ENCODE measurements at places on chromosomes 3 and 15.

GRCh38 chr3:160130950-160131349 lies 94.3 kb upstream of the C3orf80 start:
- DNase-seq: no peak

GRCh38 chr3:11099306-11099705 lies 55.0 kb upstream of the HRH1 start:
- DNase-seq: no peak

GRCh38 chr15:68206711-68207151 lies 1.6 kb upstream of the CALML4 start:
- DNase-seq: no peak

DNA sequence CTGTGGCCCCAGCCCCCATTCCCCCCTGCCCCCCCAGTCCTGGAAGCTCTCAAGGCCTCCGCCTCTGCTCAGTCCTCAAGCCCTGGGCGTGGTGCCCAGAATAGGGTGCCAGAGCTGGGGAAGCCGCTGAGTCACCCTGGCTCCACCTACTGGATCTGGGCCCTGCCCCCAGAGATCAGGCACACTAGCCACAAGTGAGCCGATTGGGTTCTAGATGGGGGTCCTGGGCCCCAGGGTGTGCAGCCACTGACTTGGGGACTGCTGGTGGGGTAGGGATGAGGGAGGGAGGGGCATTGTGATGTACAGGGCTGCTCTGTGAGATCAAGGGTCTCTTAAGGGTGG lies 5.7 kb downstream of the EIF4G1 start:
- peak; percentile 72 for DNase-seq

DNA sequence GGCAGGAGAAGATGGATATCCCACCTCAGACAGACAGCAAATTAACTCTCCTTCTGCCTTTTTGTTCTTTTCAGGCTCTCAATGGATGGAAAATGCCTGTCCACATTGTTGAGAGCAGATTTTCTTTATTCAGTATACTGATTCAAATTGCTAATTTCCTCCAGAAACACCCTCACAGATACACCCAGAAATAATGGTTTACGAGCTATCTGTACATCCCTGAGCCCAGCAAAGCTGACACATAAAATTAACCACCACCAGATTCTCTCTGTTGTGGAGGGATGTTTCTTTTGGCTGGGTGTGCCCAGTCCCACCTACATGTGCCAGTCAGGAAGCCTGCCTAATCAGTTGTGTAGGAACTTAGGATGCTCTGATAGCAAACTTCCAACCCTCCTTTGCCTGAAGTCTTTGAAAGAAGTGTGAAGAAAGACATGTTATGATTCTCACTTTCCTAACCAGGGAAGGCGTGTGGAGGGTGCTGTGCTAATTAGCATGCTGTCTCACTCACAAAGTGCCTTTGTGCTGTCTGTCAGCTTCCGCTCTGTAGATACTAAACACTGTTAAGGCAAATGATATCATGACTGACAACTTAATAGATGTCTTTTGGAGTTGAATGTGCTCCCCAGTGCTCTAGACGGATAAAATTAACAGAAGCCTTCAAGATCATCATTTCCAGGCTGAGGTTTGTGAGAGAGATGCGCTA lies 208.5 kb downstream of the CLSTN2 start:
- no peak for DNase-seq

DNA sequence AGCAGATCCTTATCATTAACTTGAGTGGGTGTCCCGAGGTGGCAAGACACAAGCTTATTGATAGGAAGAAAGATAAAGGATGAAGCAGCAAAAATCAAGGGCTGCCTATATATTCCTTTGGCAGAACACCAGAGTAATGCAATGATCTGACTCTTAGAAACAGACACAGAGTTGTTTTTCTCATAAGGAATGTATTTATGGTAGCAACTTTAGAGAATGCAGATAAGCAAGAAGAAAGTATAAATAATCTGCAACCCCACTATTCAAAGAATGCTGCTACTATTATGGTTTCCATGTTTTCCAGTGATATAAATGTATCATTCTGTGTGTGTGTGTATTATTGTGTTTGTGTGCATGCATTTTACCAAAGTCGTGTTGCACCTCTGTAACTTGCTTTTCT lies 208.3 kb downstream of the THSD4 start:
- DNase-seq: no peak

- DNase-seq: no peak
These were observed 154.7 kb upstream of the KCNMB2 start for GRCh38 chr3:178381555-178381954.

GRCh38 chr15:32942401-32942841 lies 224.6 kb downstream of the GREM1 start:
- no peak for DNase-seq

DNA sequence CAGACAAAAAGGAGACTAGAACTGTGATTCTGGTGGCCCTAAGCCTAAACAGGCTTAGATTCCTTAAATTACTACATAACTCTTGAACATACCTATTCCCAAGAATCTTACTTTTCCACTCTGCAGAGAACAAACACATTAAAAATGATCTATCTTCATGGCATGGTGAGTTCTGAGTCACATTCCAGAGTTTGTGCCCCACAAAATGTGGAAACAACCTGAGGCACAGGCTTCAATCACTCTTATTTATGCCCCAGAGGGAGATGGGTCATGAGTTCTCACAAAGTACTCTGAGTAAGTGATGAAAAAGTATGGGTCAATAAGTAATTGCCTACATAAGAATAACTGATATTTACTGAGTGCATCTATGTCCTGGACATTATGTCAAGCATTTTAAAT lies 137.5 kb upstream of the SLC2A2 start:
- no peak for DNase-seq

GRCh38 chr15:72037321-72037720 lies 80.6 kb downstream of the MYO9A start:
- no peak for DNase-seq

GRCh38 chr3:44186111-44186672 lies 55.5 kb upstream of the TOPAZ1 start:
- no peak for DNase-seq

DNA sequence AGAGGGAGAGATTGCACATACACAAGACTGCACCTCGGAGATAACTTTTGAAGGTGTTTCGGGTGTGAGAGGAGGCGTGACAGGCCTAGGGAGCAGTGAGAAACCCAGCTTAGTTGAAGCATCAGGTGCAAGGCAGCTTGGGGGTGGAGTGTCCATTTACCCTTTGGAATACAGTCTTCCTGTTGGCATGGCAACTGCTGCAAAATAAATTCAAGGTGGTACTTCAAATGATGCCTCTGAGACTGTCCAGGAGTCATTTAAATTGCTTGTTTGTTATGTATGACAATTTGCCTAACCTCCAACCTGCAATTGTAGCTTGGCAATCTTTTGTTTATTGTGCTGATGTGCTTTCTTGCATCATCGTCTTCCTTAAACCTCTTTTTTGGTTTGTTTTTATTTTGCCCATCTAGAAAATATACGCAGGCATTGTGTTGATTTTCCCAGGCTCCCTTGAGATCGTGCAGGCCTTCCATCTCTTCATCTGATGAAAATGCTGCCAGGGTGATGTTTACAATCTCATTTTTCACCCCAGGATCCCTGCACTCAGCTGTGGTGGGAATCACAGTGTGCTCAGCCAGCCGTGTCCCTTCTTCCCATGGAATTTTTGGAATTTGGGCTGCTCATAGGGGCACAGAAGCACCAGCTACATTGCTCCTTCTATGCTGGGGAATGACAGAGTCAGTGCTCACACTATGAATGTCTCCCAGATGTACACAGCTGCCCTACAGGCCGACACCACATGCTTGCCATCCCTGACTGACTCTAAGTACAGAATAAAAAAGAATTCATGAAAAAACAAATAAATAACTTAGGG lies 583.1 kb upstream of the CFAP20DC start:
- peak; percentile 53 for DNase-seq

DNA sequence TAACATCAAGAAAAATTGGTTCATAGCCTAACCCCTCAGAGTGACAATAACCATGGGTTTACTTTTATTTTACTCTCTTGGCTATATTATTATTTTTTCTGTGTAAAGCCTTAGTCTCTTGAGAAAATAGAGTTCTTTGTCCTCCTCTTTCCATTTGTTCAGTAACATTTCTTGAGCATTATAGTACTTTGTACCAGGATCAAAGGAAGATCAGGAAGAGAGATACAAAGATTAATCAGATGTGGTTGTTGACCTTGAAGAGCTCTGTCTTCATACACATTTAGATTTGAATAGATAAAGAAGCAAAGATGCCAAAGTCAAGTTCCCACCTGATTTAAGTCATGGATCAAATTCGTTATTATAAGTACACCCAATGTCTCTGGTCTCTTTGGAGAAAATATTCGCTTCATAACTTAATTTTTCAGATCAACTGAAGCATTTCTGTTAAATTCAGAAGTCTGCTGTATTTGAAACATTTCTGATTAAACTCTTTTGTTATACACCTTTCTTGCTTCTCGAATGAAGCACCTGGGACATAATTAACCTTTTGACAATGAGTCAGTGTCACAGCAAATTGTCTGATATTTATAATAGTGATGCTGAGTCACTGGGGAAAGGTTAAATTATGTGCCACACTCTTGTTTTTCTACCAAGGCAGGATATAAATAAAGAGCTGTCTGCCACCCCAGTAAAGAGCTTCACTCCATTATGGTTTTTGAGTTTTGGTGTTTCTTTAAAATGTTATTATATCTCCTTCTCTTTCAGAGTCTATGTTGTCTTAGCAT lies 100.2 kb downstream of the GHSR start:
- DNase-seq: no peak

DNA sequence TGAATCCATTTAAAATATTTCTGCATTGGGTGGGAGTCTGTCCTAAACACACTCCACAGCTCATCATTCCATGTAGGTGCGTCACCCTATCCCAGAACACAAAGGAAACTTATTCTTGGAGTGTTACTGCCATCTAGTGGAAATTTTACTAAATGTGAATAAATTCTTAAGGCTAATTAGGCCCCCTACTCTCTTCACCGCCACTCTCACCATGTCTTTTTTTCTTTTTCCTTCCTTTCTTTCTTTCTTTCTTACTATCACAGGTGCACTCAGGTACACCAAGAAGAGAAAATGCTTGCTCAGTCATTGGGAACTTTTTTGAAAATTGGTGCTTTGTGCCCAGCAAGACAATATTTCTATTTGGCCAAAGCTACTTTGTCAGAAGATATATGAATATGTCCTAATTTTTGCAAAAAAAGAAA lies 26.4 kb upstream of the ATP8B4 start:
- DNase-seq: peak; percentile 58

GRCh38 chr15:73368301-73369136 lies at the start of gene HCN4:
HCN4 (minus strand) TSS chr15:73368958; CDS start chr15:73368270, 688 bp downstream.
- peak; percentile 30 for DNase-seq

DNA sequence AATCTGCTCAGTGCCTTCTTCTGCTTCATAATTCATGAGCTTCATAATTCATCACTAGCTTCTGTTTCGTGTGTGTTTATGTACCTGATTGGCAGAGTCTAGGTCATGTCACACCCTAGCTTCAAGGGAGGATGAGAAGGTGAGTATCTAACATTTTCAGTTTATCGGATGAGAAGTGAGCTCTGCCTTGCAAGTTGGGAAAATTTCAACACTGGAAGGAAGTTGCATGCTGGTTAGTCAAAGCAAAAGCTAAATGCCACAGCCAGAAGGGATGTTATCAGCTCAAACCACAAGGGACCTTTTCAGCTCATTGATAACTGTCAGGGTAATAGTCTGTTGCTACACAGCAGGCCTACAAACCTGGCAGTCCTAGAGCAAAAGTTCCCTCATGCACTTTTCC lies 7.3 kb upstream of the TNFSF10 start:
- DNase-seq: no peak

GRCh38 chr3:137769322-137770065 lies 5.4 kb downstream of the SOX14 start:
- no peak for DNase-seq

- DNase-seq: no peak
These were observed 204.2 kb upstream of the IGF1R start for GRCh38 chr15:98444138-98444537.

- DNase-seq: no peak
These were observed 4.7 kb downstream of the TMCC1 start for GRCh38 chr3:129888771-129889170.

- DNase-seq: no peak
These were observed 149.2 kb upstream of the CTNNB1 start for GRCh38 chr3:41050144-41050543.
